Stimulated activated CD4-positive, alpha-beta T cell treated with anti-CD3 and anti-CD28 coated beads, Interleukin-1b, Interleukin-23, amount 100 ng/mL, for 4 hours (primary cell): ENCODE measurements at places on chromosomes 13 and 19.

GRCh38 chr13:44758630-44759383 lies 182.7 kb upstream of the TSC22D1 start:
- DNase-seq = no peak

DNA sequence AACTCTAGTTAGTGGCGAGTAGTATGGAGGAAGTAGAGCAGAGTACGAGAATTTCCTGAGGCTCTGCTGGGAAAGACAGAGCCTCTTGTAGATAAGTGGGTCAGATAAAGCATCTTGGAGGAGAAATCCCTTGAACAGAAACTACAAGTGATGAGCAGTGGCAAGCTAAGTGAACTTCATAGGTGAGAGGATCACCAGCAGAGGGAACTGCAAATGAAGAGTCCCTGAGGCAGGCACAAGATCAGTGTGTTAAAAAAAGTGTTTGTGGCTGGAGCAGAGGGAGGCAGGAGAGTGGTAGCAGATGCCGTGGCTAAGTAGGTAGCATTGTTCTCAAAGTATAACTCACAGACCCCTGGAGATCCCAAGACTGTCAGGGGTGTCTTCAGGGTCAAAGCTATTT lies 437.6 kb downstream of the HS6ST3 start:
- DNase-seq = no peak

GRCh38 chr19:3803986-3804385 lies 17.8 kb upstream of the MATK start:
- no peak for DNase-seq

- DNase-seq = no peak
These were observed 36.4 kb downstream of the LYL1 start for GRCh38 chr19:13066226-13066625.

DNA sequence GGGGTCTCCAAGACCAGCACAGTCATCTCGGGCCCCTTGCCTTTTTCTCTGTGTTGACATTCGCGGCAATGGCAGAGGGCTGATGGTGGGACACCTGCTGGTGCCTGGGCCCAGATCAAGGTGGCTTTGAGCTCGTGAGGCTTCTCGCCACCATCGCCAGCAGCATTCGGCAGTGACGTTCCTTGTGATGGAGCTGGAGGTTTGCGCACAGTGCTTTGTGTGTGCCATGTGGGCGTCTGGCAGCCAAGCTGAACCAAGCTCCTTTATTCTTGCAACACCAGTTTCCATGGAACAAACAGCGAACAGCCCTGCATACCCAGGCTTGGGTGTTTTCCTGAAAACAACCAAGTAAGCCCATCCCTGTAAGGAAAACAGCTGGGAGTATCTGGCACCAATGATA lies 9.1 kb upstream of the TMEM255B start:
- no peak for DNase-seq

DNA sequence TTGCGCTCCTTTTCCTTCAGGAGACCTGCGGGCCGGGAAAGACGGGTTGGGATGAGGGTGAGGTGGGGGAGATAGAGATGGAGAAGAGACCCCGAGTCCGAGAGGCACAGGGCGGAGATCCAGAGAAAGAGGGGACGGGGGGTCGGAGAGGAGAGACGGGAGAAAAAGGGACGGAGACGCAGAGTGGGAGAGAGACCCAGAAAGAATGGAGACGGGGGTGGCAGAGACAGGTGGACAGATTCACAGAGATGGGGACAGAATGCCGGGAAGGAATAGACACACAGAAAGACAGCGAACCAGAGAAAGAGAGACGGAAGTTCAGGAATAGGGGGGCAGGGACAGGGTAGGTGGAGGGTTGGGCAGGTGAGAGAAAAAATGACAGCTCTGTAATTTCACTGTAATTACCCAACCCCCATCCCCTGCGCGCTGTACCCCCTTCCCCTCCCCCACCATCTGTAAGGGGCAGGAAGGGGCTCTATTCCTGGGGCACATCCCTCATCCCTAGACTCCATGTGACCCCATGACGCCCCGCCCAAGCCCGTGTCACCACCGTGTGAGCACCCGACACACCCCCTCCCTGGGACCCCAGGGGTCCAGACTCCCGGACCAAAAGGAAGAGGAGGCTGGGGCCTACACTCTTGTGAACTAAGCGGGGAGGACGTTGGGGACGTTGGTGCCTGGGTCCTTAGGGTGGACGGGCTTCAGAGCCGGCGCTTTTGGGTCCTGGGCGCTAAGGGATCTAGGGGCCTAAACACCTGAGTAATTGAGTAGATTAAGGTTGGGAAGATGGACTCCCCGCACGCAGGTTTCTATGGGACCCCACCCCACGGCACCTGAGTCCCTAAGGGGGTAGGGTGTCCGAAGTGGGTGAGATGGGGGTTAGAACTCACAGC lies 967 bp downstream of the DBP start:
- DNase-seq = no peak

GRCh38 chr13:87274209-87274819 lies 396.9 kb upstream of the SLITRK5 start:
- no peak for DNase-seq

GRCh38 chr19:55352040-55352439 lies 2.5 kb downstream of the COX6B2 start:
- DNase-seq = no peak

GRCh38 chr13:98743377-98743776 lies 9.1 kb downstream of the SLC15A1 start:
- no peak for DNase-seq

- no peak for DNase-seq
These were observed 4.5 kb downstream of the TEX26 start for GRCh38 chr13:30936971-30937370.

GRCh38 chr19:45884682-45885555 lies 1.0 kb downstream of the IRF2BP1 start:
- DNase-seq = no peak

DNA sequence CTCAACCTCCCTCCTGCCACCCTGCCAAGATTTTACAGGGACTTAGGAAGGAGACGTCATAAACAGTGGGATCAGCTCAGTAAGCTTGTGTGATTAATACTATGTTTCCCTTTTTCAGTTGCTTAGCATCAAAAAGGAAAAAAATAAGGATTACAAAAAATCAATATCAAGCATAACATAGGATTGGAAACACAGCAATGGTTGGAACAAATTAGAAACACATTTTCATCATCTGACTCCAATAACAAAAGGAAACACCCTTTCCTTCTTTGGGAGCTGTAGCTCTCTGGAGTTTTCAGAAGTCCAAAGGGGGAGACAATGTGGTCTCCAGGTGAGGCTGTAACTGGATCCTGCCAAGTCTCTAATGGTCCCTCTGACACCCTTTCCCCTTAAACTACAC lies 233.4 kb downstream of the B3GLCT start:
- no peak for DNase-seq

- no peak for DNase-seq
These were observed 23.3 kb downstream of the WTIP start for GRCh38 chr19:34504809-34505291.

GRCh38 chr13:20430296-20430695 lies 95.4 kb downstream of the CRYL1 start:
- no peak for DNase-seq

DNA sequence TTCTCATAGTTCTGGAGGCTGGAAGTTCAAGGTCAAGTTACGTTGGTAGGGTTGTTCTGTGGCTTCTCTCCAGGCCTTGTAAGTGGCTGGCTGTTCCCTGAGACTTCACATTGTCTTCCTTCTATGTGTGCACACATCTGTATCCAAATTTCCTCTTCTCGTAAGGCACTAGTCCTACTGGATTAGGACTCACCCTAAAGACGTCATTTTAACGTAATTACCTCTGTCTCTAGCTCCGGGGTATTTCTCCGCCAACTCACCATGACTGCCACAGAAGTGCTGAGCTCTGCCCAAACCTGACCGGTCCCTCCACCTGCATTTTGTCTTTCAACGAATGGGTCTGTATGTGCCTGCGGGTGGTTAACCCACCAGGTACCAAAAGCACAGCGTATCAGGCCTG lies 8.7 kb upstream of the SYDE1 start:
- no peak for DNase-seq

DNA sequence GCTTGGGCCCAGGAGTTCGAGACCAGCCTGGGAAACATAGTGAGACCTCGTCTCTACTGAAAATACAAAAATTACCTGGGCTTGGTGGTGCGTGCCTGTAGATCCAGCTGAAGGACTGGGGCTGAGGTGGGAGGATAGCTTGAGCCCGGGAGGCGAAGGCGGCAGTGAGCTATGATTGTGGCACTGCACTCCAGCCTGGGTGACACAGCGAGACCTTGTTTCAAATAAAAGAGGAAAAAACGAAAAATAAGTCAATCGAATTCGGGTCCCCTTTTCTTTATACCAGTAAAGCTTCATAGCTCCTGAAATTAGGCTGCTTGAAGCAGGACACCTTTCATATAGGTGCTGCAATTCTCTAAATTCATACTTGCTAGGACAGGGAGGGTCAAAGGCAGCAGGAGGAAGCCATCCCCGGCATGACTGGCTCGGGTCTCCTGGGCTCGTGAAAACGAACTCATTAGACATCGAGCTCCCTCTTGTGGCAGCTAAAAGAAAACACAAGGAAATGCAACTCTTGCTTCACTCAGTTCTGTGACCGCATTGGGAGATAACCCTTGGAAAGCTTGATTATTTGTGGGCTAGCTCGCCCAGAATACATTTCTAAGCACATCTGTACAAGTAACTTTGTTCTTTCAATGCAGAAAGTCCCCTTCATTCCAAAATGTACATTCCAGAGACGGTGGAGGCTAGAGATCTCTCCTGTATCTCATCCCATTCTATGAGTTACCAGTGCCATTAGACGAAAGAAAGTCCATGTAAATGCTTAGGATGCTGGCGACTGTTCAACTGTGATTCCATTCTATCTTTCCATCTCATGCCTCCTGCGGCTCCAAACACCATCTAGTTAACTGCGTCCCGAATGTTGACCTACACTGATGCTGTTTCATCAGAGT lies 16.8 kb downstream of the FPR2 start:
- peak; percentile 21 for DNase-seq

GRCh38 chr13:31846961-31847752 lies 107.8 kb downstream of the RXFP2 start:
- DNase-seq = no peak

- DNase-seq = no peak
These were observed 54.8 kb upstream of the HMGB1 start for GRCh38 chr13:30520571-30520970.

DNA sequence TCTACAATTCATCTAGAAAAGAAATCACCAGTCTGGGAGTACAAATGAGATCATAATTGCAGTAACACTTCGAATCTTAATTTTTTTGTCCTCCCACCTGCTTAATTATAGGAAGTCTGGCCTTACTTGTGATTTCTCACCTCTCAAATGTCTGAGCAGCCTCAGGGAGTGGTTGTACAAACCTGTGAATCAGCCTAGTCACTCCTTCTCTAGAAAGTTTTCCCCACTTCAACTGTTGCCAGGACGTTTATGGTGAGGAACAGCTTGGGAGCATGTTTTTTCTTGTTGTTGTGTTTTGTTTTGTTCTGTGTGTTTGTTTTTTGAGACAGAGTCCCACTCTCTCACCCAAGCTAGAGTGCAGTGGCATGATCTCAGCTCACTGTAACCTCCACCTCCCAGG lies 50.3 kb upstream of the CLDN10 start:
- DNase-seq = no peak
